Fibroblast of lung (primary cell): ENCODE measurements at places on chromosomes 2 and 18. TPM values are rescaled to one million over a fixed set of nuclear protein-coding genes. Genes with fewer than 3 reads are reported as not detected.

The PLEKHH2 gene
- total RNA-seq: 14.0 and 15.9 TPM in 2 replicates

The TDRD15 gene
- not detected in 2 replicates for total RNA-seq

The TOGARAM2 gene
- 0.26 and 0.33 TPM in 2 replicates for total RNA-seq

The POTEI gene
- not detected in 2 replicates for total RNA-seq

The NMUR1 gene
- under 0.01 and 0.50 TPM in 2 replicates for total RNA-seq

The SCN7A gene
- 7.8 and 23.6 TPM in 2 replicates for total RNA-seq

The SLC4A5 gene
- total RNA-seq: under 0.01 and 0.17 TPM in 2 replicates

The C18orf32 gene
- 11.9 and 12.8 TPM in 2 replicates for total RNA-seq

The ST8SIA3 gene
- total RNA-seq: not detected in 2 replicates

The RRM2 gene
- 1.5 and 6.1 TPM in 2 replicates for total RNA-seq

The CD8B2 gene
- total RNA-seq: not detected in 2 replicates

The C2orf74 gene
- 20.5 and 21.5 TPM in 2 replicates for total RNA-seq

The CRYGD gene
- total RNA-seq: not detected in 2 replicates
